ENCODE measurements at places on chromosomes 16 and 17. TPM values are rescaled to one million over a fixed set of nuclear protein-coding genes. Genes with fewer than 3 reads are reported as not detected.

The FXR2 gene
- total RNA-seq, result 25.2 TPM

The FBXW10 gene
- not detected for total RNA-seq

The KRT31 gene
- total RNA-seq, result not detected

The HBA1 gene
- not detected for total RNA-seq

DNA sequence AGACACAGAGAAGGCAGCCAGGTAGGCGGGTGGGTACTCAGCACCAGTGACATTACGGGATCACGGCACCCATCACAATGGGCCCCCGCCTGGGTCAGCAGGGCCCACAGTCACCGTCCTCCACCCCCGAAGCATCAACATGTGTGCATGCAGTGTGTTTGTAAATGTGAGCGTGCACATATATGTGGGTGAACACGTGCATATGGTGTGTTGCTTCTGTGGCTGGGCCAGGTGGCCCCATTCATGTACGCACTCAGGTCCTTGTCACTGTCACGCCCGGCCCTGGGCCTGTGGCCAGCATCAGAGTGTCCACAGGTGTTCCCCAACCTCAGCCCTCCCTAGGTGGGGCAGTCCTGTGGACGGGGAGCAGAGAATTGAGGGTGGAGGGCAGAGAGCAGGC, 37.1 kb downstream of the TNFRSF13B start:
- no peak for DNase-seq

GRCh38 chr16:1887711-1888354, 15.9 kb upstream of the MEIOB start:
- DNase-seq, result peak; percentile 10

- peak; percentile 72 for DNase-seq
Observed at GRCh38 chr16:3243882-3244281, 8.9 kb upstream of the ZNF200 start.

GRCh38 chr17:55155856-55156560, 108.8 kb upstream of the HLF start:
- DNase-seq, result no peak

The HIGD1B gene
- not detected for total RNA-seq

GRCh38 chr16:49754495-49755312, 101.2 kb downstream of the ZNF423 start:
- peak; percentile 8 for DNase-seq

- no peak for DNase-seq
Observed at GRCh38 chr16:58958749-58959148, 224.6 kb upstream of the GOT2 start.

- DNase-seq, result no peak
Observed at GRCh38 chr17:14201021-14201987, 35.4 kb downstream of the CDRT15 start.

GRCh38 chr16:49411121-49411970, 37.7 kb downstream of the C16orf78 start:
- no peak for DNase-seq

DNA sequence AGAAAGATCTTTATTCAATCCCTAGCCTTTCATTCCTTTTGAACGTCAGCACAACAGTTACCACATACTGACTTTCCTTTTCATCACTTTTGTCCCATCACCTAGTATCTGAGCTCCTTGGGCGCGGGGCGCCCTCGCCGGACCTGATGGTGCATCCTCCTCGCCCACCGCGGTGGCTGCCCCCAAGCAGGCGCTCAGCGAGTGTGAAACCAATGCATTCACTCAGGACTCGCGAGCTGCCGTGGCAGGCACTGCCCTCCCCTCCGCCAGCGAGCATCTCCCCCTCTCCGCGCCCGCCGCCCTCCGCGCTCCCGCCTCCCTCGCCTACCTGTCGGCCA, 756 bp downstream of the KLHL11 start:
- DNase-seq, result peak; percentile 11

DNA sequence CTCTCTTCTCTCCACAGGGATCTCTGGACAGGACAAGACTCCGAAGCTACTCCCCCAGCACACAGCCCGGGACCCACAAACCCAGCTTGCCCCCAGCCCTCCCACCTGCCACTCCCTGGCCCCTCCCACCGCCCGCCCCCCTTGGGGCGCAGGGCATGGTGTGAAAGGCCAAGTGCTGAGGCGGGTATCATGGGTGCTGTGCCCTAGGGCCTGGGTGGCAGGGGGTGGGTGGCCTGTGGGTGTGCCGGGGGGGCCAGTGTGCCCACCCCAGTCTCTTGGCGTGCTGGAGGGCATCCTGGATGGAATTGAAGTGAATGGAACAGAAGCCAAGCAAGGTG, 11.4 kb downstream of the THRA start:
- no peak for DNase-seq

DNA sequence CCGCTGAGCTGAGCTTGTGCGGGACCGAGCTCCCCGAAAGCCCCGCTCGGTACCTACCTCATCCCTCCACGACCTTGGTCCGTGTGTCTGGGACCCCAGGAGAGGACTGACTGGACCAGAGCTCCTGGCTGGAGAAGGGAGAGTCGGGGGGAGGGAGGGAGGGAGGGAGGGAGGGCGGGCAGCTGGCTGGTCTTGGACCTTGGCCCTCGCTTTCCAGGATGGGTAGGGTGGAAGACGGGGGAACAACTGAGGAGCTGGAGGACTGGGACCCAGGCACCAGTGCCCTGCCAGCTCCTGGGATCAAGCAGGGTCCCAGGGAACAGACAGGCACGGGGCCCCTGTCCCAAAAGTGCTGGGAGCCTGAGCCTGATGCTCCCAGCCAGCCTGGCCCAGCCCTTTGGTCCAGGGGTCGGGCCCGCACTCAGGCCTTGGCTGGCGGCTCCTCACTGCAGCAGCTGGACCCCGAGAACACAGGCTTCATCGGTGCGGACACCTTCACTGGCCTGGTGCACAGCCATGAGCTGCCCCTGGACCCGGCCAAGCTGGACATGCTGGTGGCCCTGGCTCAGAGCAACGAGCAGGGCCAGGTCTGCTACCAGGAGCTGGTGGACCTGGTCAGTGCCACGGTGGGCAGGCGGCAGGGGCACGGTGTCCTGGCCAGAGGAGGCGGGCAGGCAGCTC, 553 bp downstream of the RHBDL1 start:
- no peak for DNase-seq

The PRSS21 gene
- total RNA-seq, result not detected

DNA sequence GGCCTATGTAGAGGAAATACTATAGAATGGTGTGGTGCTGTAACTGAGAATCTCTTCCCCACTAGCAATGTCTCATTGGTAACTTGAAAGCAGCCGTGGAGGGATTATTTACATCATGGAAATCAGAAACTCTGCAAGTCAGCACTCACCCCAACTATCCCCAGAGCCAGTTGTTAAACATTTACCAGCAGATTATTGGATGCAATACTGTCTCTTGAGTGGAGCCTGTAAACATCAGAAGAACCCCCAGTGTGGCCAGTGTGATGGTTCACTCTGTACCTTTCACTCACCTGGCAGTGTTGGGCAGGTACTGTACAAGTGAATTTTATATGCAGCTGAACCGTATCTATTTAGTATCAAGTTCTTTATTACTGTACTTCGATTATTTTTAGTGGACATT, 299.8 kb upstream of the SALL1 start:
- DNase-seq, result no peak

- no peak for DNase-seq
Observed at GRCh38 chr16:27164352-27164751, 39.0 kb upstream of the KDM8 start.

The CCL4L2 gene
- not detected for total RNA-seq

The SDR42E1 gene
- total RNA-seq, result 1.6 TPM

The TNRC6C gene
- total RNA-seq, result 3.2 TPM

GRCh38 chr17:16013943-16014407, 14.4 kb downstream of the TTC19 start:
- DNase-seq, result peak; percentile 72

- no peak for DNase-seq
Observed at GRCh38 chr16:35752012-35752772, 2292.8 kb downstream of the TP53TG3F start.

The TPSG1 gene
- total RNA-seq, result not detected

DNA sequence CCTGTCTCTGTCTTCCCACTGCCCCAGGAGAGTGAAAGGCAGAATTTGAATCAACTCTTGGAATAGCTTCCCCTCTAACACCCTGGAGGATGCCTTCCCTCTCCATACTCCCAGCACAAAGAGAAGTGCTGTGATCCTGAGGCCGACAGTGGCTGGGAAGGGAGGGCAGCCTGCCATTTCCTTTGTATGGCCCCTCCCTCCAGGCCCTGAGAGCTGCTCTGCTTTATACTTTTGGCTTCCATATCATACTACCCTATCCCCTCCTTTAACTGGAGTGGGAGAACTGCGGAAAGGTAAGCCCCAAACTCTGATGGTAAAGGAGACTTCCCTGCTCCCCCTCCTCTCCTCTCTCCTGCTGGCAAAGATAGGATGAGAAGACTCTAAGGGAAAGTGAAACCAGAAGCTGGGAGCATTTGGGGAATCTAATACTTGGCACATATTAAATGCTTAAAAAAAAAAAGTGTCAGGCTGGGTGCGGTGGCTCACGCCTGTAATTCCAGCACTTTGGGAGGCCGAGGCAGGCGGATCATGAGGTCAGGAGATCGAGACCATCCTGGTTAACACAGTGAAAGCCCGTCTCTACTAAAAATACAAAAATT, 4.1 kb upstream of the MED24 start:
- DNase-seq, result peak; percentile 63

GRCh38 chr17:38916771-38917170, 8.6 kb upstream of the LASP1NB start:
- DNase-seq, result no peak

DNA sequence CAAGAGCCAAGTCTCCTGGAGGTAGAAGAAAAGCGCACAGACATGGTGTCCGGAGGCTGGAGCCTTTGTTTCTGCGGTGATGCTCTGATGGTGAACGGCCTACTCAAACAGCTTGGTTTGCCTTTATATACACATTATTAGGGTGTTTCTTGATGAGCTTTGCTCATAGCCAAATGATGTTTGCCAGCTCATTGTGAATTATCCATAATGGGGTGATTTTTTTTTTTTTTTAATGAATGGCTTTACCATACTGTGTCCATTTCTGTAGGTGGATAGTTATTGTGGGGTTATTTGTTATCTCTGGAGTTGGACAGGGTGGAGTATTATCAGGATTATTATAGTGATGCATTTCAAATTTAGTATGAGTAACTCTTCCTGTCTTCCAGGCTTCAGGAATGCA, at the start of gene KRT27:
Gene KRT27, minus strand, starts transcription at position 101 of the 400 bp plus-strand sequence. Its CDS starts 57 bp downstream, at position 44.
- no peak for DNase-seq

DNA sequence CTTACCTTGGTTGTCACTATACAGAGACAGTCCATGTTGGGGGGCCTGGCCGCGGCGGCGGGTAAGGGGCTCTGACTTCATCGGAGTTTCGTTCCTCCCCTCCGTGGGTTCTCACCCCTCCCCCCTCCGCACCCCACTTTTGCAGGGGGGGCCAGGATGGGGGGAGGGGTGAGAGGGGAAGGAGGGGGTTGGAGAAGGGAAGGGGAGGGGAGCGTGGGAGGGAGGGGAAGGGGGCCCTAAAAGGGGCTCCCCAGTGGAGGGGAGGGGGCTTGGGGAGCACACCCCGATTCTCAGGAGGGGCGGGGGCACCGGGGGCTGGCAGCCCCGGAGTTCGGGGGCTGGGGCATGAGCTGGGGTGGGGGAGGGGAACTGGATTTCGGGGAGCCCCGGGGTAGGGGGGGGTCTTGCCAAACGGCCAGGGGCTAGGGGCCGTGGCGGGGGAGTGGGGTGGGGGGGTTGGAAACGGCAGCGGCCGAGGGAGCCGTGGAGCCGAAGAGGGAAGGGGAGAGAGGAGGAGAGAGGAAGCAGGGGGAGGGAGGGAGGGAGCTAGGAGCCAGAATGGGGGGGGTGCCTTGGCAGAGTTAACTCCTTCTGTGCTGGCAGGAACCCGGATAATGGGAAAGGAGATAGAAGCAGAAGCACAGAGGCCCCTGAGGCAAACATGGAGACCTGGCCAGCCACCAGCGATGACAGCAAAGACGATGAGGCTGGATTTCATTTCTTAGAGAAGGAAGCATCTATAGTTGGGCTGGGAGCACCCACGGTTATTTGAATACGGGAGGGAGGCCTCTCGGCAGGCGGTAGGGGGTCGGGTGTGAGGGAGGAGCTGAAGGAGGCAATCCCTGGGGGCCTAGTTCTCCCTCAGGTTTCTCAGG, 2.3 kb downstream of the DLG4 start:
- DNase-seq, result peak; percentile 72

GRCh38 chr16:8919089-8919933, 37.2 kb downstream of the LITAFD start:
- DNase-seq, result no peak

The SLC16A6 gene
- 4.8 TPM for total RNA-seq

GRCh38 chr16:81432937-81433557, 11.6 kb upstream of the CMIP start:
- no peak for DNase-seq

DNA sequence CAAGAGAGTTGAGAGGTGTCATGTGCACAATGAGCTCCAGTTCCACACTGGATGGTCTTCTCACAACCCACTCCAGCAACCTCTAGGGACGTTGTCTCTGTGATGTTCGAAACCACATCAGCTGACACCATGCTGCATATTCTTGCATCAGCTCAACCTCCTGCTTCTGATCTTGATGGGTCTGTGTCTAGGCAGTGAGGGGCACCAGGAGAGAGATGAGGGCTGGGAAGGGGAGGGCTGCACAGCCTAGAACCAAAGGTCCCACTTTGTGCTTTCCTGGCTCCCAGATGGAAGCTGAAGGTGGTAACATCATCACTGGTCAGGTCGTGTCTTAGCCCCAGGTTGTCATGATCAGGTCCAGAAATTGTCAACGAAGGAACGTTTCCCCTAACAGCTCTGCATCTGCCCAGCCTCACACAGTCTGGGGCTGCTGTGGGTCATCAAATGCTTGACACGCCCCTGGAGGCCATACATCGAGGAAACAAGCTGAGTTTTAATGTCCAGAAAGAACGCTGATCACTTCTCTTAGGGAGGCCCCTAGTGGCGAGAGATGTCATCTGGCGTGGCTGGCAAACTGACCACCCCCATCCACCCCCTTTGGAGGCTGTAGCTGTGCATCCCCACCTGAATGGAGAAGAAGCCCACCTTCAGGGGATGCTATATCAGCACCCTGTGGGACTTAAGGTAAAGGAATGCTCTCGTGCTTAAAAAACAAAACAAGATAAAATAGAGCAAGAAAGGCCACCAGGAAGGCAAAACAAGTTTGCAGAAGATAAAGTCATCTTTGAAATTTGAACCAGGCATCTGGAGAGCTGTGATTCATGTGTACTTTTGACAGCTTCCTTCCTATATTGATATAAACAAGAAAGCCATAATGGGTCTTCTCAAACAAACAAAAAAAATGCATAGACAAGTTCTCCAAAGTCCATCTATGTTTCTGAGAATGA, 58.3 kb downstream of the WIPI1 start:
- DNase-seq, result peak; percentile 82

- no peak for DNase-seq
Observed at GRCh38 chr17:53924530-53925455, 102.1 kb downstream of the KIF2B start.

GRCh38 chr16:88974080-88974915, 2.7 kb downstream of the CBFA2T3 start:
- DNase-seq, result no peak

GRCh38 chr16:29815032-29815721, 775 bp upstream of the PAGR1 start:
- DNase-seq, result no peak

Data from RPMI7951 (cell line).